ENCODE measurements at places on chromosomes 12 and 14.
A peak's percentile ranks its signal among the peaks of the same experiment; 100 is the strongest.

- DNase-seq = no peak
These were observed 6.5 kb downstream of the EPS8 start for GRCh38 chr12:15782667-15783066.

DNA sequence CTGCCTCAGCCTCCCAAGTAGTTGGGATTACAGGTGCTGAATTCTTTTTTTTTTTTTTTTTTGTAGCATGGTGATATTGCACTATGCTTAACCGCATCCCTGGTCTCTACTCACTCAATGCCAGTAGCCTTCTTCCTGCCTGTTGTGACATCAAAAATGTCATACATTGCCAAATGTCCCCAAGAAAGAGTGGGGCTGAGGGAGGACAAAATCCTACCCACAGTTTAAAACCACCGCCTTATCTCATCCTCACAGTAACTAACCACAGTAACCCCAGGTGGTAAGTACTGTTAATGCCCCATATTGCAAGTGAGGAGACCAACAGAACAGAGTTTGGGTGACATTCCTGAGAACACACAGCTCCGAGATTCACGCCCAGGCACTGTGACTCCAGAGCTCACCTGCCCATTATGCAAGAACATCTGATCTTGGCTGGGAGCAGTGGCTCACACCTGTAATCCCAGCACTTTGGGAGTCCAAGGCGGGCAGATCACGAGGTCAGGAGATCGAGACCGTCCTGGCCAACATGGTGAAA lies 19.6 kb downstream of the MORN3 start:
- no peak for DNase-seq

DNA sequence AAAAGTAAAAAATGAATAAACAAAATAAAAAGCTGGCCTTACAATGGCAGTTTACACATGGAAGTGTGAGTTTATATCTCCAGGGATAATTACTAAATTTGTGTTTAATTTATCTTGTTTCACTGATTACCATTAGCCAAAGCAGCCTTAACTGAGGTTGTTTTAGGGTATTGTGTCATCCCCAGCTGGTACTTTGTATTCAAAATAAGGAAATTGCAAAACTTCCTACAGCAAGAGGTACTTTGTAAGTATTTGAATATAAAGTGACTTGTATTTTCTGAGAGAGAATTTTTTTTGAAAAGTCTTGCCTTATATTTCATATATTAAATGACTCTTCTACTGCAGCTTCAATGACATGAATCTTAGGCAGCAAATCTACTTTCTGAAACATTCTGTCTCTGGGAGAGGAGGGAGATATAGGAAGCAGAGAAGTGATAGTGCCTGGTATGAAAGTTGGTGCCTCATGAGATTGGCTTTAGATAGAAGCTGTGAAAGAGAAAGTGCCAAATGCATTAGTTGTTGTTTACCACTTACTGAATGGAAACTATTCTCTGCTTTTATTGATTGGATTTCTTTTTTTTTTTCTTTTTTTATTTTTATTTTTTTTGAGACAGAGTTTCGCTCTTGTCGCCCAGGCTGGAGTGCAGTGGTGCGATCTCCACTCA lies 6.7 kb downstream of the FNTB start:
- DNase-seq = no peak

DNA sequence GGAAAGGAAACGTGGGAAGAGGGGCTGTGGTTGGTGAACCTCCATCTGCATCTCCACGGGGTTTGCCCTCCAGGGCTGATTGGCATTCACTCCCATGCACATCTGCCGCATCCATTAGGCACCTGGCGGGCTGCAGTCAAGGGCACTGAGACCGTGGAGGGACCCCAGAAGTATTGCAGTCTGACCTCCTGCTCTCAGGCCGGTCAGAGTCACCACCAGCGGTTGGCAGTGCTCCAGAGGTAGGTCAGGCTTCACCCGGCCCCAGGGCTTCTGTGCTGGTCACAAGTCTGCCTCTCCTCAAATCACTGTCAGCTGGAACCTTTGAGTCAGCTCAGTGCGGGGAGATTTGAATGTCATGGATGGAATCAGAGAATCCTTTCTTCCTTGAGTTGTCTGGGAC lies 132.3 kb downstream of the PAPOLA start:
- no peak for DNase-seq

- no peak for DNase-seq
These were observed 7.4 kb downstream of the TXNRD1 start for GRCh38 chr12:104222976-104223375.

DNA sequence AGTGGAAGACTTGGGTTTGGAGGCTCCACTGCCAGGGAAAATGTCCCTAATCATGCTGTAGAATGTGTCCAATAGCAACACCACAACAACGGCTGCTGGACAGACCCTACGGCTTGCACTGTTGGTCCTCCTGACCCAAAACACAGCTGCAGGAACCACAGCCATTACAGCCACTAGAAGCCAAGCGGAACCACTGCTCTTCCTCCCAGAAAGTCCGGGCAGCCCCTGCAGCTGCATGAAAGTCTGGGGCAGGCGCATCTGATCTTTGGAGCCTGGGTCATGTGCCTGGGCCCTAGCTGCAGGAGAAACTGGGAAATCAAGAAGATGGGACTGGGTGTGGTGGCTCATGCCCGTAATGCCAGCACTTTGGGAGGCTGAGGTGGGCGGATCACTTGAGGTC lies 124.7 kb upstream of the METAP2 start:
- DNase-seq = no peak

GRCh38 chr14:70882776-70883492 lies 24.3 kb upstream of the PCNX1 start:
- peak; percentile 68 for DNase-seq

DNA sequence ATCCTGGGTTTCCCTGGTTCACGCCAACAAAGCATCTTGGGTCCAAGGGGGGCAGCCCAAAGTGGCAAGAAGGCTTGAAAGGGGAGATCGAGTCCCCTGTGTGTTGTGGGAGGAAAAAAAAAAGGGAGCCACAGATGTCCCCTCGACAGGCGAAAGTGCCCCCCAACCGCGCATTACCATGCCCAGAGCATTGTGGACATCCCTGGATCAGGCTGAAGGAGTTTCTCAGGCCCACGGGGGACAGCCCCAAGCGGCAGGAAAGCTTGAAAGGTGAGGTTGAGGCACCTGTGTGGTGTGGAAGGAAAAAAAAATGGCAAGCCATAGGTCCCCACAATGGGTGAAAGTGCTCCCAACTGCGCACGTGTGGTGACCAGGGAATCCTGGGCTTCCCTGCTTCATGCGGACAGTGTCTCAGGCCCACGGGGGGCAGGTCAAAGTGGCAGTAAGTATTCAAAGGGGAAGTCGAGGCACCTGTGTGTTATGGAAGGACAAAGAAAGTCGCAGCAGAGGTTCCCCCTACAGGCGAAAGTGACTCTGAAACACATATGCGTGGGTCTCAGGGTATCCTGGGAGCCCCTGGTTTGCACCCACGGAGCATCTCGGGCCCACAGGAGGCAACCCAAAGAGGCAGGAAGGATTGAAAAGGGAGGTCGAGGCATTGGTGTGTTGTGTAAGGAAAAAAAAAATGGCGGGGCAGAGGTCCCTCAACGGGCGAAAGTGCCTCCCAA lies 580.1 kb downstream of the ALG10 start:
- DNase-seq = no peak

DNA sequence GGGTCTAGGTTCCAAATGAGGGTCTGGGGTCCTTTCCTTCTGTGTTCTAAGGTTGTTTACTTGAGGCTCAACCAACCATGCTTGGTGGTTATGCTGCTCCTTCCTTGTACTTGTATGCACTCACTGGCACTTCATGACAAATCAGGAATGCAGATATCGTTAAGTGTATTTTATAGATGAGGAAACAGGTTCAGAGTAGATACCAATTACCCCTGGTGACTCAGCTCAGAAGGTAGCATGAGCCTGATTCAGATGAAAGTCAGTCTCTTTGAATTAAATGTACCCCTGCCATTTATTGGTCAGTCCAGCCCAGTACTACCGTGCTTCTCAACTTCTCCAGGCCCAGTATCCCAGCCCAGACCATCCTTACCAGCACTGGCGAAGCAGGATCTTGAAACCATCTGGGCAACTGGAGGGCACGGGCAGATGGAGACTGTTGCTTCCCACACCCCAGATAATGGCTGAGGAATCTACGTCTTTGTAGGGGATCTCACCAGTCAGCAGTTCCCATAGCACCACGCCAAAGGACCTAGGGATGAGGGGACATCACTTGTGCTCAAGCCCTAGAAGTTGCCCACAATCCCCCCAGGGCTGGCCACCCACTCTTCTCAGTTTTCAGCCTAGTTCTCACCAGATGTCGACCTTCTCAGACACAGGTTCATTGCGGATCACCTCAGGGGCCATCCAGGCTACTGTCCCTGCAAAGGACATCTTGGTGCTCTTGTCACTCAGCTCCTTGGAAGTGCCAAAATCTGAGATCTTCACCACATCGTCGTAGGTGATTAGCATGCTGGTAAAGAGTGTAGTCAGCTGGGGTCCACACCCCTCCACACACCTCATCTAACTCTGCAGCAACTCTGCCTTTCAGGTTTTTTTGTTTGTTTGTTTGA lies 14.3 kb downstream of the MAP3K12 start:
- no peak for DNase-seq

- DNase-seq = no peak
These were observed 16.0 kb downstream of the ULK1 start for GRCh38 chr12:131910302-131911027.

DNA sequence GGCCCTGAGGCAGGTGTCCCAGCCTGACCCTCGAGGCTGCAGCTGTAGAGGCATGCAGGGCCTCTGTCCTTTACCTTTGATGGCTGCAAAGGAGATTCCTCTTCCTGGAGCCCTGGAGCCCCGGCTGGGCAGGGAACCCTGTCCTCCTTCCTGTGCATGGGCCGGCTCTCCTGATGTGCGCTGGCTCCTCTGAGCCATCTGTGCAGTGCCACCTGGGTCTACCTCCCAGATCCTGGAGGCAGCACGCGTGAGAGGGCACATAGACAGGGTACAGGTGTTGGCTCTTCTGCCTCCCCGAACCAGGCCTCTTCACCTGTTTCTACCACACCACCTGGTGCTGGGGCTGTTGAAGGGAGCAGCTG lies 115.1 kb downstream of the BEGAIN start:
- DNase-seq = no peak

DNA sequence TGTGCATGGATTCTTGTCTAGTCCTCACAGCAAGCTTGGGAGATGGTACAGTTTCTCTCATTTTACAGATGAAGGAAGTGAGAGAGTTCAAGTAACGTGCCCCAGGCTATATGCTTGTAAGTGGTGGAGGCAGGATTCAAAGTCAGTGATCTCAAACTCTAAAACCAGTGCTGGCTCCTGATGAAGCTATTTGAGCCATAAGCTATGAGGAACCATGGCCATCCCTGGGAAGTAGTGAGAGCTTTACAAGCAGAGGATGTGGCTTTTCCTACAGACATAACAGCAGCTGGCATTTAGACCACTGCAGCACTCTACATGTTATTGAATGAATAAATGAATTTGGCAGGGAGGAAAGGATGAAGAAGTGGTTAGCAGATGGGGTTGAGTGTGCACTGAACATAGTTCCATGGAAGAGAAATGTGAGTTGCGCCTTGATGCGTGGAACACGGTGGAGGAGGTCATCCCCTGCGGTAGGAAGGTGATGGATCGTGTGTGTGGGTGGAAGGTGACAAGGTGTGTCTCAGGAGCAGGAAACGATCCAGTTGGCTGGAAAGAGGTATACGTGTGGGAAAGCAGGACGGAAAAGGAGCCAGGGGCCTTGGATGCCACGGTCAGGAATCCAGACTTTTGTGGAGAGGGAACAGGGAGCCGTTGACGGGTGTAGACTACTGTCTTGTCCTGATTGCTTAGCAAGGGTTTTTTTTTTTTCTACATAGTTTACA lies 65.2 kb downstream of the RFX4 start:
- no peak for DNase-seq

- no peak for DNase-seq
These were observed 32.0 kb upstream of the SPPL3 start for GRCh38 chr12:120936197-120936596.

- DNase-seq = no peak
These were observed 133.4 kb downstream of the AACS start for GRCh38 chr12:125198652-125199051.

GRCh38 chr14:36582011-36582873 lies at the start of gene NKX2-8:
NKX2-8 (minus strand) TSS chr14:36582614; CDS start chr14:36582389, 225 bp downstream.
- DNase-seq = no peak
